ENCODE measurements at places on chromosomes 6 and 20. TPM values are rescaled to one million over a fixed set of nuclear protein-coding genes. Genes with fewer than 3 reads are reported as not detected.

- DNase-seq, result no peak
These were observed 89.7 kb downstream of the ATXN1 start for GRCh38 chr6:16671302-16672289.

The OPRL1 gene
- 0.67 TPM for polyA plus RNA-seq

DNA sequence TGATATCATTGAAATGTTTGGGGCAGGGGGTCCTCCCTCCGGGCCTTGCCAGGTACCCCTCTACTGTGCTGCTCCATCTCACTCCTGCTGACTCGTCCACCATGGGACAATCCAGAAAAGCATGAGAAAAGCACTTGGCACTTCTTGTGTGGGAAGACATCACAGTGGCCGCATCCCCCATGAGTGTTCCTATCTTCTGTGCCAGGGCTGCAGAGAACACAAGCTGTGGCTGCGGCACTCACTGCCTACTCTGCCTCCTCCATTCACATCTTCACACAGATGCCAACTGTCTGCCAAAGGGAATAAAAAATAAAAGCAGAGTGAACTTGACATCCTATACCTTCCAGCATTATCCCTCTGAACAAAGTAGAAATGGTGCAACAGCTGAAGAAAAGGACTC, 117.4 kb upstream of the PROKR2 start:
- no peak for DNase-seq

The CTAGE9 gene
- not detected for polyA plus RNA-seq

DNA sequence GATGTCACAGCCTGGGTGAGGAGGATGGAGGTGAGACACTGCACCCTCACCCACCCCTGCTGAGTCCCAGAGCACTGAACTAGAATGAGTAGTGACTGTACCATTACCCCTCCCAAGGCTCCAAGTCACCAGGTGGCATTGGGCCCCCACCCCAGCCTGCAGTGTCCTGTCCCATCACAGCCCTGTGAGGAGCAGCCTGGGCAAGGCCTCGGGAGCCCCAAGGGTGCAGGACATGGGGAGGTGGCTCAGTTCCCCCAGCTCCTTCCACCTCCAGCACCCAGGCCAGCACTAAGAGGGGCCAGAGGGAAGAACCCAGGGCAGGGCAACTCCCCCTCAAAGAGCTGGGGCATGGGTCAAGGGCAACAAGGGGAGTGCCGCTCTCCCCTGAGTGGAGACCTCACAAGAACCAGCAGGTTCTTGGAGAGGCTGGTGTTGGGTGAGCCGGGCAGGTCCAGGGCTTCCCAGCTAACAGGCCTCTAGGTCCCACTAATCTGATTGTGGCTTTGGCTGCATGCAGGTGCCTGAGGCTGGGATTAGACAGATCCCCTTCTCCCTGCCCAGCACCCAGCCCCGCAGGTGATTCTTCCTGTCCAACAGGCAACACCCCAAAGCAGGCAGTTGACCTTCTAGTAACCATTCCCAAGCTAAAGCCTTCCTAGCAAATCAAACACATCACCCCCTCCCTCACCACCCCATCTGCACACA, 2.6 kb downstream of the CST4 start:
- DNase-seq, result no peak

GRCh38 chr6:103122766-103123601, 1729.5 kb downstream of the GRIK2 start:
- DNase-seq, result peak; percentile 10

The PPP1R3G gene
- 5.1 TPM for polyA plus RNA-seq
